GM23248 (cell line): ENCODE measurements at places on chromosomes 2 and 18. TPM values are rescaled to one million over a fixed set of nuclear protein-coding genes. Genes with fewer than 3 reads are reported as not detected.

GRCh38 chr18:2059336-2059735 is 512.0 kb downstream of the METTL4 start:
- DNase-seq: no peak

GRCh38 chr2:123853161-123853560 is 171.9 kb upstream of the CNTNAP5 start:
- no peak for DNase-seq

- no peak for DNase-seq
Measured at GRCh38 chr2:223744580-223744979, 92.8 kb downstream of the AP1S3 start.

DNA sequence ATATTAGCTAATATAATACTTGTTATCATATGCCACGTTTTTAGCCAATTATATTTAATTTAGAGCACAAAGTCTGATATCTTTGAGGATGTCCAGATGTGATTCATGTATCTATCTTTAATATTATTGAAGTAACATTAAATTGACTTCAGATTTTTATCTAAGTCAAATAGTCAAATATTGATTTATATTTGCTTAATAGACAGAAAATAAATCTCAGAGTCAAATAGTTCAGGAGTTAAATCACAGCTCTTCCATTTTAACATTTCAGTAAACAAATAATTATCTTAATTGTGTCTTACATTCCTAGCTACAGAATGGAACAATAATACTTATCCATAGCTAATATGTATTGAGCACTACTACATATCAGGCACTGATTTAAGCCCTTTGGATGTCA is 379.4 kb upstream of the UBE2E3 start:
- DNase-seq: no peak

GRCh38 chr18:50377061-50377798 is 2.4 kb downstream of the SKA1 start:
- DNase-seq: no peak

DNA sequence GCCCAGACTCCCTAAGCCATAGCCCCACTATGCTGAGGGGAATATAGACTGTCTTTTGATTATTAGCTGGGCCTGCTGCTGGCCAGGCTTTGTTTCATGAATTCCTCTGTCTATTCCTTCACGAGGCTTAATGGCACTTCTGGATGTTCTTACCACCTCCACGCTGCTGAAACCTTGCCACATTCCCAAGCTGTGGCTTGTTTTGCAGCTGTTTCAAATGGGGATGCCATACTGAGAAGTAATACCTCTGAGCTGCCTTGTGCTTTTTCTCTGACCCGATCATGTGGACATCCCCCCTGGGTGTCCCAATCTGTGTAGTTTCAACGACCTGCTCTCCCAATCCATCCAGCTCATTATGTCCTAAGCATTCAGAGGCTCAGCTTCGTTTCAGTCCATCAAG is 114.1 kb downstream of the ICOS start:
- no peak for DNase-seq

The VIT gene
- total RNA-seq: 0.22 TPM in 1 of 2 replicates, not detected in the other
